ENCODE measurements at places on chromosomes 2 and 18.

DNA sequence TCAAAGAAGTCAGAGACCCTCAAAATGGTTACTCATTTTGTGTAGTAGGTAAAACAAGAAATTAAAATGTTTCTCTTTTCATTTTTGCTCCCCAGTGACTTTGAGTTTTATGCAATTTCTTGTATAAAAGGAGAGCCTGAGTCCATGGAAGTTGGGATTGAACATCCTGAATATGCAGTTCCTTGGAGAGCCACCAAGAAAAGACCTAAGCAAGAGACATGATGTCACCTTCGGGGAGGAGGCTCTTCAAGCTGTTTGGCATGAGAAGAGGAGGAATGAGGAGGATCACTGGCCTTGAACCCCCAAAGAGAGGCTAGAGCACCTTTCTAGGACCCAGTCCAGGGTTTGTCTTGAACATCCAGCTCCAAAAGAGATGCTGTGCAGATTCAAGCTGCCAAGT lies 83.5 kb upstream of the STPG4 start:
- no peak for DNase-seq

DNA sequence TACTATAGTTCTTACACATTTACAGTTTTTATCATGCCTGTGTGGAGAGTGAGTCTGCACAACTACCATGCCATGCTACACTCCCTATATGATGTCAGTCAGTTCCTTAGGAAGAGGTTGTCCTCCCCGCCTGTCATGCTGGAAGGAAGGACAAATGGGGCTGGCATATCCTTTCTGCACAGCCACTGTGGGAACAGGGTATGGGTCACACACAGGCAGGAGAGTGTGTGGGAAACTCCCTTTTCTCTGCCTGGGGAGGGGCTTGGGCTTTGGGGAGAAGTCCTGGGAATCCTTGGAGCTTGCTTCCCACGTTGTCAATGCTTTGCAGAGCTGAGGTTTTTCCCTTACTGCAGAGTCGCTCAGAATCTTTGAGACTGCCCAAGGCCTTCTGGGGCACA lies 232.1 kb downstream of the PRKCE start:
- no peak for DNase-seq

GRCh38 chr2:101795033-101795432 lies 97.5 kb downstream of the MAP4K4 start:
- no peak for DNase-seq

GRCh38 chr2:166984797-166985196 lies 96.5 kb downstream of the XIRP2 start:
- DNase-seq, result no peak

Measured in nucleus accumbens (tissue), 56 donors.